ENCODE measurements at places on chromosomes 1 and 21. TPM values are rescaled to one million over a fixed set of nuclear protein-coding genes. Genes with fewer than 3 reads are reported as not detected.

GRCh38 chr1:111873460-111874030 is 115.9 kb downstream of the KCND3 start:
- DNase-seq = no peak

DNA sequence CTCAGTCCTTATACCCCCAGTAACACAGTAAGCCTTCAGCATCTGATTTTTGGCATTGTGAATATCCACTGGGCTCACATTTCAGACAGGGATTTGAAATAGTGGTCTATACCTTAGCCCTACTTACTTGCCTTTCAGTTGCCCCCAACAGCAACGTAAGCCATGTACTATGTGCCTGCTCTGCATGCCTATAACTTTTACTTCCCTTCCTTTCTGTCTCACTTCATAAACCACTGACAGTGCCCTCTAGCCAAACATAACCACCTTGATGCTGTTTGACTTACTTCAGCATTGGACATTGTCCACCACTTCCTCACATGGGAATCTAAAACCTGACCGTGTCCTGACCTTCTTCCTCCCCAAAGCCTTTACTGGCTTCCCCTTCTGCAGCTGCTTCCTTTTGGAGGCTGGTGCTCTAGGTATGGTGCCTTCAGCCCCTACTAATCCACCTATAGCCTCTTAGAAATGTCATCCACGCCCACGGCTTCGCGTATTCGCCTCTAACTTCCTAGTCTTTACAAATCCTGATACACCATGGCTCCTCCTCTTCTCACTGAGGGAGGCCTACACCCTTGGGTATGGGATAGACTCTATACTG is 3.6 kb upstream of the ZNF672 start:
- peak; percentile 49 for DNase-seq

Gene CHI3L2
- total RNA-seq = 9.8 TPM

Gene RNU1-3
- under 0.01 TPM for total RNA-seq

Gene GNB1
- total RNA-seq = 155 TPM

Gene SHISAL2A
- not detected for total RNA-seq

Gene LCE1C
- 1,471 TPM for total RNA-seq

DNA sequence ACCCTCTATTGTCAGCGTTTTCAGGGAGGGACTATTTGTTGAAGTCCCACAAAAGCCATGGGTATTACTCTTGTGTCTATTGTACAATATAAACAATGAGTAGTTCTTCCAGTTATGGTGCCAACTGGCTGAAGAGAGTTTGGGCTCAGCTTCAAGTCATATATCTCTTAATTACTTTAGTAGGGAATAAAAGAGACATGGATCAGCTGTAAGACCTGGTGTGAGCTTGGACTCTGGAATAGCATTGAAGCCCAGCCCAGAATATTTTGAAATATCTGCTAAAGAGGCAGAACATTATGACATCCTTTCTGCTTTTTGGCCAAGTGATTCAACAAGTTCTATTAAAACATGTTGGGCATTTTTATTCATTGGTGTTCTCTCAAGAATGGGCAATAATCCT is 224.9 kb downstream of the BACH1 start:
- DNase-seq = no peak

GRCh38 chr1:54111624-54112023 is 41.2 kb downstream of the CDCP2 start:
- peak; percentile 34 for DNase-seq

- DNase-seq = no peak
Observed at GRCh38 chr1:110538921-110539320, 19.9 kb upstream of the KCNA10 start.

GRCh38 chr1:29011775-29012174 is 97.4 kb downstream of the EPB41 start:
- no peak for DNase-seq

GRCh38 chr1:188429386-188429785 is 1600.6 kb downstream of the PLA2G4A start:
- no peak for DNase-seq

GRCh38 chr1:106817575-106817974 is 238.9 kb upstream of the PRMT6 start:
- DNase-seq = no peak

DNA sequence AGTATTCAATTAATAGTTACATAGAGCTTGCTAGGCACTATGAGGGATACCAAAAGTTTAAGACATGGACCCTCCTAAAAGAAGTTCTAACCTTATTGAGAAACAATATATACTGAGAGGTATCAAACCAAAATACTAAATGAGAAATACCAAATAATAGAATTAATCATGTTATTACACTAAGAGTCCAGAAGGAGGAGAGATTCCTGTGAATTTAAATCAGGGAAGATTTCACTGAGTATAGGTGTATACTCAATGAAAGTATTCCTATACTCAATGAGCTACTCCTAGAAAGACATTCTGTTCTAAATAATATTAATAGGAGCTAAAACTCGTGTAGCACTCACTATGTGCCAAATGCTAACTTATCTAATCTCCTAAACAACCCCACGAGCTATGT is 9.4 kb downstream of the CR1L start:
- no peak for DNase-seq

DNA sequence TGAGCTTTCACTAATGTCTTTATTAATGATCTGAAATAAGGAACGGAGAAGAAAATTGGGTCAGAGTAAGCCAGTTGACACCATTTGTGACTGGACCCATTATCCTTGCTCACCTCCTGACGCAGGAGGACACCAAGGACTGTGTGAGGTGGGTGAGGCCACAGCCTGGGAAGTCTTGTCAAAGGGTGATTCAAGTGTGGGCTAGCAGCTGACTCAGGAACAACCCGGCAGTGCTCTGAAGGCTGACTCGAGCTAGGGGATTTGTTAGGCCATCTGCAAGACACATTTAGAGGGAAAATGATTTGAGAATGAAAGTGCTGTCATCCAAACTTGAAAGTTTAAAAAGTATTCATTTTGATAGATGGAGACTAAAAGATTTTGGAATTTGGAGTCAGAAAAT is 21.2 kb downstream of the PRRX1 start:
- no peak for DNase-seq

- DNase-seq = no peak
Observed at GRCh38 chr1:192974701-192975100, 84.5 kb downstream of the UCHL5 start.

GRCh38 chr1:68142036-68142435 is 90.3 kb downstream of the WLS start:
- DNase-seq = no peak

Gene AADACL3
- total RNA-seq = 46.0 TPM

Gene SLC9C2
- total RNA-seq = not detected

Gene SELL
- total RNA-seq = 0.60 TPM

DNA sequence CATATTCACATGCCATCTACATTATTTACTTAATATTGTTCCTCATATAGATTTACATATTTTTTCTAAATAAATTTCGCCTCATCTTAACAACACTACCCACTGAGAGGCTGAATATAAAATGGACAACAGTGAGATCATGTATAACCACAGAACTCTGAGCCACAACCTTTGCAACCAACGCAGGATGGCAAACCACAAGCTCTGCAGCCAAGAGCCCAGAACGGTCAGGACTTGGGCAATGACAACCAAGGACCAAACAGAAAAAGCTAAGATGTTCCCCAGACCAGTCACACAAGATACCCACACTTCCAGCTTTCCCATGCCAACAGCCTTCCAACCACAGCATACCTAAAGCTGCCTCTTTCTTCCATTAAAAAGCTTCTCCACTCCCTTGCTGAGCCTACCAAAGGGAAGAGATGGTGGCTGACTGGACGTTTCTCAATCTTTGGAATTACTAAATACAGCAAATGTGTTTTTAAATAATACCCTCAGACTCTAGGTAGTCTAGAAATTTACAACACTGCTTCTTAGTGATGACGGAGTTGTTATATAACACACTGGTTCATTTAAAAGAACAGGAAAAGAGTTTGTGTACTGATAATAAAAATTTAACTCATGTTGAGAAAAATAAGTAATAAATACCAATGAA is 117.9 kb downstream of the AKT3 start:
- DNase-seq = no peak

Gene ADORA3
- 0.85 TPM for total RNA-seq

DNA sequence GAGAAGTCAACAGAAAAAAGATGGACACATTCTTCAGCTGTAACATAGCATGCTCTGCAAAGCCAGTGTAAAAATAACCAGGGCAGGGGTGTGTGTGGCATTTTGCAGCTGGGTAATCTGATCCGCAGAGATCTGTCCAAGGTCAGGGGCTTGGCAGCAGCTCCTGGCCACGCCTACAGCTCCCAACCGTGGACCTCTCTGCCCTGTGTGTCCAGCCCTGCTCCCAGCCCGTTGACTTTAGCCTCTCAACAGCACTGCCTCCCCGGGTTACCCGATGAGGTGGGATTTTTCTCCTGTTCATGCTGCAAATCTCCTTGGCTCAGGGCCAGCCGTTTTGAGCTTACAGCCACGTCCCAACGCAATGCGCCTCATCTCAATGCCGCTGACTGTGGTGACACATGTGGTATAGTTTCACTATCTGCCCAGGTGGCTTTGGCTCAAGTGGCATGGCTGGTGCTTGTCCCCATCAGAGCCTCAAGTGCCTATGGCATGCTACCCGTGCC is 68.1 kb downstream of the VWA5B1 start:
- no peak for DNase-seq

Gene PLCH2
- 155 TPM for total RNA-seq

DNA sequence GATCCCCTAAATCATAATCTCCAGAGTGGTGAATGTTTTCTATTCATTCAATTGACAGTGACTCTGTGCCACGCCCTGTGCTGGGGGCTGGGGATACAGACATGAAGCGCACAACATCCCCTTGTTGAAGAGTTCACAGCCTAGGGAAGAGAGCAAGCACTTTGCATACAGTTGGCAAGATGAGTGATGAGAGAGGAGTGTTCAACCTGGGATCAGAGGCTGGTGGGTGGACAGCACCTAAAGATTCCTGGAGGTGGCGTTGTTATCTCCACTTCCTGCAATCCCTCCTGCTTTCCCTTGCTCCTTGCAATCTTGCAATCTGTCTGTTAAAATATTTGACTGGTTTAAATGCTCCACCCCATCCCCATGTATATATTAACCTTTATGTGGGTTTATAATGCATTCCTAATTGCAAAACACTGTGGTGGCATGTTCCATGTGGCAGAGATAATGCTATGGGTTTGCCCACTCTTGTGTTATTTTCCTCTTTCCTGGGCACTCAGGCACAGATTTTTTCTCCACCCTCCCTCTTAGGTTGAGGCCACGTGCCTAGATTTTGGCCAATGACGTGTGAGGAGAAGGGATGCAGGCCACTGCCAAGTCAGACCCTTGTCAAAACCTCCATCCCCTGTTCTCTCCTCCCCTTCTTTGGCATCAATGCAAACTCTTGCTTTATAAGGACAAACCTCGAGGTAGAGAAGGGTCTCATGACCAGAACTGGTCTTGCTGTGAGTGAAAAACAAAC is 36.2 kb upstream of the GADD45A start:
- DNase-seq = no peak

Gene LYPD8
- total RNA-seq = not detected

Gene STUM
- total RNA-seq = 2.0 TPM

GRCh38 chr1:74502432-74502831 is 10.0 kb downstream of the LRRC53 start:
- no peak for DNase-seq

Gene FLAD1
- 42.0 TPM for total RNA-seq

Gene GJB3
- 76.0 TPM for total RNA-seq

- no peak for DNase-seq
Observed at GRCh38 chr1:202965422-202965821, 1.6 kb downstream of the CYB5R1 start.

Gene PSRC1
- total RNA-seq = 4.1 TPM

GRCh38 chr1:35269201-35269988 is 886 bp downstream of the ZMYM4 start:
- DNase-seq = no peak

- no peak for DNase-seq
Observed at GRCh38 chr1:147053269-147053668, 115.1 kb downstream of the NBPF12 start.

- DNase-seq = no peak
Observed at GRCh38 chr21:24693779-24694178, 913.5 kb downstream of the MRPL39 start.

GRCh38 chr1:53535226-53535625 is 76.0 kb downstream of the DMRTB1 start:
- no peak for DNase-seq

Gene ATP6V1G3
- not detected for total RNA-seq

Gene AUNIP
- total RNA-seq = 0.49 TPM

GRCh38 chr1:218366322-218367052 is 21.4 kb downstream of the TGFB2 start:
- DNase-seq = no peak

Gene SYNC
- 7.4 TPM for total RNA-seq

Gene C1QA
- 7.2 TPM for total RNA-seq

DNA sequence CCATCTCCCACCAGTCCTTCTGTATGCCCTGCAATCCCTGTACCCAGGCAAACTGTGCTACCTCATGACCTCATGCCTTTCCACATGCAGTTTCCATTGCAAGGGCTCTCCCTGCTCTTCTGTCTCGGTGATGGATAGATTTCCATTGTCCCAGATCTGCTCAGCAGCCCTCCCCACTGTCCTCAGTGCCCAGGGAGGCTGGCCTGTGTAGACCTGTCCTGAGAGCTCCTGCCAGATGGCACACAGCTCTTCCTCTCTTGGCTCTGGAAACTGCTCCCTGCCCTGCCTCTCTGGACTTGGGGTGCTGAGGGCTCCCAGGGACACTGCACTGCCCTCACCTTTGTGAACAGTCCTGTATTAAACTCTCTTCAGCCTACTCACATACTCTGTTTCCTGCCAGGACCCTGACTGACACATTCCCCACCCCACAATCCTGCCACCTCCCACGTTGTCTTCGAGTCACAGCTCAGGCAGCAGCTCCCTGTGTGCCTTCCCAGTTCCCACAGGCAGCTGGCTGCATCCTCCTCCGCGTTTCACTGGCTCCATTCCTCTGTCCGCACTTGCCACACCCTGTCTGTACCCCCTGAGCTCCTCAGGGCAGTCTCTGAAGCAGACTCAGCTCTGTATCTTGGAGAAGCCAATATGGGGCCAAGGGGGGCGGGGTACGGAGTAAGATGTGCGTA is 57.0 kb downstream of the SPATA46 start:
- no peak for DNase-seq

Gene VWA1
- 18.3 TPM for total RNA-seq

DNA sequence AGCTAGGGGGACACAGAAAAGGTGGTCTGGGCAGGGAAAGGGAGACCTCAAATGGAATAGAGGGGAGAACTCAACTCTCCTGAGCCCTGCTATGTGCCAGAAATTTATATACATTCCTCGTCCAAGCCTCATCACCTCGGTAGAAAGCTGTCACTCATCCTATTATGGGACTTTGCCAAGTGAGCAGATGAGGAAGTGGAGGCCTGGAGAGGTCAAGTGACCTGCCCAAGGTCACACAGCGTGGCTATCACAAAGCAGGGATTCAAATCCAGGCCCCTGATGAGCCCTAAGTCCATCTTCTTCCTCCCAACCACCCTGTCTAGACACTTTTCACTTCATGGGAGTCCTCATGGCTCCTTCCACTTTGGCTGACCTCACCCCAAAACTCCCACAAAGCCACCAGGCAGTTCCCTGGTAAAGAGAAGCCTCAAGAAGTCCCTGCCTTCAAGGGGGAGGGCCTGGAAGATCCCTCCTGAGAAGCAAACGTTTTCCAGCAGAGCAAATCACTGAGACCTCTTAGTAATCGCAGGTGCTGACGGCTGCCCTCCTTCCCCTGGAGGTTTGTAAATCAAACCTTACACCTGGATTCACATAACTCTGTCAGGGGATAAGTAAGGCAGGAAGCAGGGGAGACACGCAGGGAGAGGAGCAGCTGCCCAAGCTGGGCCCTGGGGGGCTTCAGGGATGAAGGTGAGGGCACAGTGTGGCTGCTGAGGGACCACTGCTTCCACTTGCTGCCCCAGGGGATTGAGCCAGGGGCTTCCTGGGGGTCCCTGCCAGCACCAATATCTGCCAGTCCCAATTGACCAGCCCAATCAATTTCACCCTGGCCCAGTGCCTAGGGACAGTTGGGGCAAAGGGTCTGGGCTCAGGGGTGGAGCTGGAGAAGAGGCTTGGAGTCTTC is 351.2 kb downstream of the MATN1 start:
- DNase-seq = no peak

Data from suprapubic skin (tissue), 4 donors.